ENCODE measurements at places on chromosomes 2 and 18.

DNA sequence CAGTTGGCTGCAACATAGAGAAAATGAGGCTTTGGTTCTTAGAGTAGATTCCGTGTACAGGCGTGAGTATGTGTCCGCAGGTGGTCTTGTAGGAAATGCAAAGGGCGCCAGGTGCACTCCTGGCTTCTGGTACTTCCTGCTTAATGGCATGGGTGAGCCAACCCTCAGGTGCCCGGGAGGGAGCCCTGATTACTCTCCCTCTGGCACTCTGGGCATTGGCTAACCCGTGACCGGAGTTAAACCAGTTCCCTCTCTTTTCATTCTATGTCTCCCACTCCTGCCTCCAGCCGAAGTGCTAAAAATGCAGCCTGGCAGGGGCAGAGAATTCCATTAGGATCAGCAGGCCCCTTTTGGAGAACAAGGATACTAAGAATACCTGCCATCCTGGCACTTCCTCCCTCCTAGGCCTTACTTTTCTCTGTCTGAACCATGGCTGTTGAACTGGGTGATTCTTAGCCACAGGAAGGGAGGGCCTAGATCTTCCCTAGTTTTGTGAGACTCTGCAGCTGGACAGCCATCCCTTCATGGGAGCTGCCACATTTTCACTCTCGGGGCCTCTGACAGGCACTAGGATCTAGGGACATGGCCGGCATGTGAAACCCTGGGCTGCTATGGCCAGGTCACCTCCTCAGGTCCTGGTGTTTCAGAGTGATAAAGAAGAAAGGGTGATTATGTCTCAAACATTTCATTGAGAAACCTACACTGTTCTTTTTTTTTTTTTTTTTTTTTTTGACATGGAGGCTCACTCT is 6.5 kb downstream of the MERTK start:
- DNase-seq, result no peak

DNA sequence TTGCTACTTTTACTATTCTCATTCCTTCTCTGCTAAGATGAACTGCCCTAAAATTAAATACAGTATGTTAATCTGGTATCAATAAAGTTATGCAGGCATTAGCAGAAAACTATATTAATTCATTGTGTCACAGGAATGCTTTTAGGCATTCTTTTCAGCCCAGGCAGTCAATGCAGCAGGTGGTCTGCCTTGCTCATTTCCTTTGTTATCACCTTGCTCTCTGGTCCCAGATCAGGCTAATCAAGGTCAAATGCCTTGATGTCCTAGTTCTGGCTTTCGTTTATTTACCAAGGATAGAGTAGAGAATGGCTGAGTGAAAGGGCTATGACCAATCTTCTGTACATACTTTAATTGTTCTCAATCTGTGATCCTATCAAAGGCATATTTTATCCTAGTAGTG is 1023.6 kb downstream of the TMEM182 start:
- DNase-seq, result no peak

DNA sequence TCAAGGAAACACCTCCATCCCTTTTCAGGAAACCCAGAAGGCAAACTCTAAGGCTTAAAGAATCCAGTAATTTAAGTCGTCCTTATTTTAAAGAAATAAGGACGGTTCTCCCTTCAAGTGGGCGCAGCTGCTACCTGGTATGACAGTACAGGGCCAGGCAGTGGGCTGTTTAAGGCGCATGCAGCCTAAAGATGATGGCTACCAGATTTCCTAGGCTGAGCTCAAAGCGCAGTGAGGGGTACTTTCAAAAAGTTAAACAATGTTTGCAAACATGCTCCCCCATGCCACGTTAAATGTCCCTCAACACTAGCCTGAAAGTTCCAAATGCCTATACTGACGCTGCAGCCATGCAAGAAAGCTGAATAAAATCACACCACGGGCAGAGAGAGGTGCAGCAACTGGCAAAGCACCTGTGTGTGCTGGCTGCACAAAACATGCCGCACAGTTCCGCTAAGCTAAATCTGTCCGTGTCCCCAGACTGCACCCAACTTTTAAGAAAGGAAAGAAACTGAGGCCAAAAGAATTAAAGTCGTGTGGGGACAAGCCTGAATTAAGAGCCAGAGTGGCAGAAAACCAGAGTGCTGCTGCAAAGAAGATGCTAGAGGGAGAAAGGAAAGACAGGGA is 583 bp downstream of the HIBCH start:
- no peak for DNase-seq

GRCh38 chr18:3156325-3156640 is 63.5 kb downstream of the MYOM1 start:
- DNase-seq, result no peak

DNA sequence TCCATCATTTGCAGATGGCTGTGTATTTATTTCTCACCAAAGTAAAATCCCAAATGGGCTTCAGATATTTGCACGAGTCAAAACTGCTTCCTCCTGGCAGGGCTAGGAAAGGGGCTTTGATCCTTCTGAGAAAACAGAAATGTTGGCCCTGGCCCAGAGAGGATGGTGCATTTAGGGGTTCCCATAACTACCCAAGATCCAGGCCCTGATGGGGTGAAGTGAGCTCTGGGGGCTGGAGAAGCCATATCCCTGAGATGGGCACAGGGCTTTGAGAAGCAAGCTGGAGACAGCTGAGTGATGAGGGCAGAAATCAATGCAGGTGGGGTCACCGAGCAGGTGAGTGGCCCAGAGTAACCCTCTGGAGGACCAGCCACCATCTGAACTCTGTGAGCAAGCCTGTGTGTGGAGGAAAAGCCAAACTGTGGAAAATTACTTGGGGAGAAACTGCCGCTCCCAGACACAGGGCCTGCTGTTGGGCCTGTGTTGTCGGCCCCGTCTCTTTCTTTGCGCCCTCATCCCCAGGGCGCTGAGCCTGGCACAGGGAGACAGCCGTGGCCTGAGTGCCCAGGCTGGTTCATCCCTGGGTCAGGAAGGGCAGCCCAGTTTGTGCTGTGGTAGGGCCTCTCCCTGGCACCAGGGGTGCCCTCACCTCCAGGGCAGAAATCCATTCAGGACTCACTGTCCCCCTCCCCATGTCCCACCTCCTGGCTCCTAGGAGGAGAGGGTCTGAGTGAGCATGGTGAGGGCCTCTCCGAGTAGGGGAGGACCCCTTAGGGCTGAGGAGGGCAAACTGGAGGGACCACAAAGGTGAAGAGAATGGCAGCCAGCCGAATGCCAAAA is 167.8 kb upstream of the HAAO start:
- DNase-seq, result no peak

DNA sequence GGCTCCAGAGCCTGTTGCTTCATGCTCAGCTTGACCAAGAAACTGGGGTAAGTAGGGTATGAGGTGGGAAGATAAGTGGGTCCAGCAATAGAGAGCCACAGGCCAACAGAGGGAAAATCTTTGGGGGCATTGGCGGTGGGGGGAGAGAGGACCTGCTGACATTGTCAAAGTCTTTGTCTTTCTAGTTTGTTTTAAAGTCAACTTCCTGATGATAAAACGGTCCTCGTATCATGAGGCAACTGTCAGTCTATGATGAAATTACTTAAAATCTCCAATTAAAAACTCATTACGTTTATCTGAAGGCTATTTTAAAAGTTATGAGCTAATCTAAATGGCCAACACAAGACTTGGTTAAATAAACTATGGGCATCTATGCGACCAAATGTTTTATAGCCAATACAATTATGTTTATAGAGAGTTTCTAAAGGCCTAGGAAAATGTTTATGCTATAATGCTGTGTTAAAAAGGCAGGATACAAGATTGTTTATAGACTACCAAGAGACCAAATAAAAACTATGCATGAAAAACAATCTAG is 84.4 kb upstream of the CD28 start:
- DNase-seq, result no peak

DNA sequence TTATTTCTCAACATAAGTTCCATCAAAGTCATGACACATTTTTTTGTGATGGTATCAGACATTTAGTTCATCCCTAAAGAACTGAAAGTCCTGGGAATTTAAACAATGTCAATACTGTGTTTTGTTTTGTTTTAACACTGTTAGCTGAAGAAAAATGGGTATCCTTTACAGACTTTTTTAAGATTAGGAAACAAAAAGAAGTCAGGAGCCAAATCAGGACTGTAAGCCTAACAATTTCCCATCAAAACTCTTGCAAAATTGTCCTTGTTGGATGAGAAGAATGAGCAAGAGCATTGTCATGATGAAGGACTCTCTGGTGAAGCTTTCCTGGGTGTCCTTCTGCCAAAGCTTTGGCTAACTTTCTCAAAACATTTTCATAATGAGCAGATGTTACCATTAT is 69.4 kb downstream of the SRD5A2 start:
- DNase-seq, result no peak

GRCh38 chr2:160380611-160381010 is 113.0 kb downstream of the RBMS1 start:
- DNase-seq, result peak; percentile 61

DNA sequence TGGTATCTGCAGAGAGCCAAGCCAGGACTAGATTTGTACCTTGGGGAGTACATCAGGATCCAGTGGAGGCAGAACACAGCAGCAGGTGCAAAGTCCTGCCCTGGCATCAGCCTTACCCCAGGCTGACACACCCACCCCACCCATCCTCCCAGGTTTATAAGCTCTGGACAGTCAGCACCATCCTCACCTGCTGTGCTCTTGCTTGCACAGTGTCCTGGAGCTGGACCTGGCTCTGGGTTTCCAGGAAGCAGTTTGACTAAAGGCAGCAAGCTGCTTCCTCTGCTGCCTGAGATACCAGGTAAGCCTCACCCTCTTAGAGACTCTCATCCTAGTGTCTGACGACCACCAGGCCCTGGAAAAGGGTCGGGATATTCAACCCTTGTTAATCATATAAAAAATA is at the start of gene SULT1C3:
SULT1C3 (plus strand) TSS at position 183 of the 400 bp plus-strand sequence. CDS start 7,227 bp downstream, outside the sequence.
- DNase-seq, result no peak

DNA sequence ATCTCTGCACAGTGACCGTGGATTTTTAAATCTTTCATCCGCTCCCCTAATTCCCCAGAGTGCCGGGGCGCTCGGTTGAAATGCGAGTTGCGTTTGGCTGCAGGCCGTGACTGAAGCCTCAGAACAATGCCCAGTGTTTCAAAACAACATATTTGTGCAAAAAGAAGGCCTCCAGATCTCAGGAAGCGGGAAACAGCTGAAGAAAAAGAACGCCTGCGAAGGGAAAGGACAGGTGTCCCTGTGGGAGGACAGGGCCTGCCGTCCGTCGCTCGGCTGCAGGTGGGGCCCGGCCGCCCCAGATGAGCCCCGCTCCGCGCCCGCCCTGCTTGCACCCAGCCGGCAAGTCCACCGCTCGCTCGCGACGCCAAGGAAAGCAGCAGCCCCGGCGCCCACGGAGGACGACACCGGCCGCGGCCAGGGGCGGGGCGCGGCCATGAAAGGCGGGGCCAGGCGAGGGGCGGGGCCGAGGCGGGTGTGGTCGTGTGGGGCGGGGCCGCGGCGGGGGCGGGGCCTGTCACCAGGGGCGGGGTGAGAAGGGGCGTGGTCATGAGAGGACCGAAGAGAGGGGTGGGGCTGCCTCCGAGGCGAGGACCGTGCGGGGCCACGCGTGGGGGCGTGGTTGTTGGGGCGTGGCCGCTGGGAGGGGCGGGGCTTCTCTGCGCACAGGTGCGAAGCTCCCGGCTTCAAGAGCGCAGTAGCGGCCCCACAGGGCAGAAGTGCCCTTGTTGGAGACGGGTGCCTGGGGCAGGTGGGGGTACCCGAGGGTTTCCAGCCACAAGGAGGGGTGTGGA is 17.6 kb upstream of the BOK start:
- peak; percentile 58 for DNase-seq

DNA sequence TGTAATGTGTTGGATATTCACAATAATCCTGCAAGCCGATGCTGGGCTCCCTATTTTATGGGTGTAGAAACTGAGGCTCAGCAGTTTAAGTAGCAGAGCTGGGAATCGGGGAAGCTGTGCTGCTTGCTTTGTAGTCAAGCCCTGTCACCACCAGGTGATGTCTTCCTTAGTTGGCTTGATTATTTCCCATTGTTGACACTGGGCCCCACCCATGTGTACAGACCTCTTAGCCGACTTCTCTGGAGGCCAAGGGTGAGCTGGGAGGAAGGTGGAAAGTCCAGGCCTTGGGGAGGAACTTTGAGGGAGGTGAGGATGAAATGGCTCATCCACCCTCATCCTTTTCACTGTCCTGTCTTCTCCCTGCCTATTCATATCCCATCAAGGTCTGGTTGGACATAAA is 60.0 kb downstream of the CAPN13 start:
- no peak for DNase-seq

DNA sequence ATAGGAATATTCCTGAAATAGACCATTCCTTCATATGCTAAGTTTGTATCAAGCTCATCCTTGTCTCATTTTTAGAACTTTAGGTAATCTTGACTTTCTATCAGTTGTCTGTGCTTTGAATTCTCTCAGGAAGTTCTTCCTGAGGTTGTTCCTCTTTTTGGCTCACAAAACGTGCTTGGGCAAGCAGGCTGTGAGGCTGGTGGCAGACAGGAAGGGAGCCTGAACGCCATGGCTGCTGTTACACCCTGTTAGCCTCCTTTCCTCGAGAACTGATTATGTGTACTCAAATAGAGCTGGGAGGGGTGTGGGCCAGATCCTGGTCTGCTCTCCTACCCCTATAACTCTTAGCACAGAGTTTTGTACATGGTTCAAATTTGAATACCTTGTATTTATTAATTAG is 136.4 kb upstream of the CELF4 start:
- peak; percentile 25 for DNase-seq

GRCh38 chr2:83572400-83572799 is 886.7 kb downstream of the SUCLG1 start:
- no peak for DNase-seq

GRCh38 chr18:55695091-55695490 is 107.1 kb upstream of the TCF4 start:
- DNase-seq, result no peak

GRCh38 chr2:239269916-239270315 is 130.9 kb downstream of the HDAC4 start:
- DNase-seq, result no peak

- no peak for DNase-seq
These were observed 345.8 kb upstream of the TFPI start for GRCh38 chr2:187900021-187900420.

GRCh38 chr2:45891719-45892424 is 240.4 kb downstream of the PRKCE start:
- no peak for DNase-seq

GRCh38 chr18:56258178-56258577 is 380.2 kb downstream of the TXNL1 start:
- DNase-seq, result peak; percentile 97

GRCh38 chr2:120692691-120693090 is 43.0 kb upstream of the GLI2 start:
- no peak for DNase-seq

- no peak for DNase-seq
These were observed 25.2 kb downstream of the SDC1 start for GRCh38 chr2:20199633-20200270.

- no peak for DNase-seq
These were observed 123.2 kb downstream of the SMAD7 start for GRCh38 chr18:48827291-48828193.

- no peak for DNase-seq
These were observed 77.6 kb downstream of the AP1S3 start for GRCh38 chr2:223759569-223760430.

- DNase-seq, result no peak
These were observed 69.0 kb downstream of the ST6GAL2 start for GRCh38 chr2:106816974-106817373.

All from inflammatory macrophage treated with lipopolysaccharide for 4 hours (primary cell).